CD4-positive, alpha-beta T cell treated with Interleukin-4 for 4 hours (primary cell): ENCODE measurements at places on chromosomes 6 and 20.
A peak's percentile ranks its signal among the peaks of the same experiment; 100 is the strongest.

DNA sequence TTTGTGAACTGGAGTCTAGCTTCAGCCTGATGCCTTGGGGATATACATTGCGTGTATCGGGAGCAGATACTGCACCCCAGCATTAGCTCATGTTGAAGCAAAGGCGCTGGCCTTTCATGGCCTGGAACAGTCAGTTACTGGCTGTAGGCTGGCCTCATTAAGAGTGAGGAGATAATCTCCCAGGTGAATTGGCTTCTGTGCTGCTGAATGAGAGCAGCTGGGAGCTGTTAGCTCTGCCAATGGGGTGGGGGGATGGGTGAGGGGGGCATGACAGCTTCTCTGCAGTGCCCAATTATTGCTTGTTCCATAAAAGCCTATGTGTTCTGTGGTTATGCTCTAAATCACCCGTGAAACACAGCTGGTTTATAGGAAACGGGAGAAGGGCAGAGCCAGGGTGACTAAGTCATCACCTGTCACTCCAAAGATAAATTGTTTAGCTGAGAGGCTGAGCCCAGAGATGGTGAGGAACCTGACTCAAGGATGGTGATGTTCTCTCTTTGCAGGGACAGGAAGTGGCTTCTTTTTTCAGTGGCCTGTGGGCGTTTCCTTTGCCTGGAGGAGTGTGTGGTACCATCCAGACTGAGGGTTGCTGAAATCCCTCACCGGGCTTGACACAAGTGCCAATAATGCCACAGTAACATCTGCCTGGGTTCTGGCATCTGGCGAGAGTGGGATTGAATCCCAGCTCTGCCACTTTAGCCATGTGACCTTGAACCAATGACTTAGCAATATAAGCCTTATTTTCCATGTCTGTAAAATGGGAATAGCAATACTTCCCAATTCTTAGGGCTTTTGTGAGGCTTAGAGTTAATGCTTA, 170.8 kb downstream of the BCAS1 start:
- DNase-seq: peak; percentile 82

- DNase-seq: no peak
Observed at GRCh38 chr20:43771503-43772190, 44.8 kb upstream of the GTSF1L start.

GRCh38 chr6:69867639-69867976, 1.3 kb downstream of the COL19A1 start:
- no peak for DNase-seq

- DNase-seq: no peak
Observed at GRCh38 chr6:16585805-16586204, 175.5 kb downstream of the ATXN1 start.

DNA sequence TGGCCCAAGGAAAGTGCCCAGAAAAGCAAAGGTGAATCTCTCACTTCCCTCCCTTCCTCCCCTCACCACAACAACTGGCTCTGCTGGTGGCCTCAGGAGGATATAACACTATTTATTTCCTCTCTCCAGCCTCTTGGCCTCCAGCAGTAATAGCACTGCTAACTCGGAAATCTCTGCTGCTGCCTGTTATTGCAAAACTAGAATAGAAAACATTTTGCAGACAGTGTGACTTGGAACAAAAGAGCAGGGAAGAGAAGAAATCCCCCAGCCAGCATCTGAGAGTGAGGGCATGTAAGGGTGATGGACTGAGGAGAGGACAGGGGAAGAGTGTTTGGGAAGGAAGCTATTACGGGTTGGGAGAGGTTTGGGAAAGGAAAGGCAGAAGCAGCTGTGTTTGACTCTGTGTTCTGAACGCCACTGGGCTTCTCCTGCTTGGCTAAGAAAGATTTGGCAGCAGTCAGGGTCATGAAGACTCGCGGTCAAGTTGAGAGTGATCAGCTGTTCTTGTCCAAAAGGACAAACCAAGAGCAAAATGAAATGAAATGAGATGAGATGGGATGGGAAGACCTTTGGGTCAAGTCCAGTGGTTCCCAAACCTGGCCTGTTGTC, 81.0 kb upstream of the SNX9 start:
- no peak for DNase-seq

DNA sequence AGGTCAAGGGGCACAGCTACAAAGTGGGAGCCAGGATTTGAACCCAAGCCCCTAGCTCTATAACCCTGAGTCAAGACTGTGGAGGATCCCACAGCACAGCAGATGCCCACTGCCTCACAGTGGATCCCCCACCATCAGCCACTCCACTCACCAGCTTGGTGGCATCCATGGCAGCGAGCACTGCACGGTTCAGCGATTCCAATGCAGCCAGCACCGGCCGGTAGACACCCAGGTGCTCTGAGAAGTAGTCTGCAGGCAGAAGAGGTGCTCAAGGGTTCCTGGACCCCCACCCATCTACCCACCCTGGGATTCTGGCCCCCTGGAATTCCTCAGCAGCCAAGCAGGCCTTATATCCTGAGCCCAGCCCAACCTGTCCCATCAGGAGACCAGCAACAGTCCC, 2.5 kb downstream of the ACTL10 start:
- no peak for DNase-seq

DNA sequence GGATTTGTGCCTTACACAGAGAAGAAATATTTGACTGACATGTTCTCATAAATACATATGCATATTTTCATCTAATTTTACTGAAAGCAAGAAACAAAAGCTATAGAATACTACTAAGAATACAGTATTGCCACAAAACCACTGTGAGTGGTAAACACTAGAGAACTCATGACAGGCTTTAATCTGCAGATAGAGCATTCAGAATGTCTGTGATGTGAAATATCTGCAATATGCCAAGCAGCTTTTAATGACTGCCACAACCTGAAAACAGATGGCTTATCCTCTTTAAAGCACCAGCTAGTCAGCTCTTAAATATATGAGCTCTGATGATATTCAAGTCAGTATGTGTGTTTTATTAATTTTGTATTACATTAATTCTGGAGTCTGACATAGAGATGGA, 3.4 kb downstream of the NAPB start:
- DNase-seq: no peak

- DNase-seq: no peak
Observed at GRCh38 chr20:25695532-25696370, 902 bp downstream of the ZNF337 start.

DNA sequence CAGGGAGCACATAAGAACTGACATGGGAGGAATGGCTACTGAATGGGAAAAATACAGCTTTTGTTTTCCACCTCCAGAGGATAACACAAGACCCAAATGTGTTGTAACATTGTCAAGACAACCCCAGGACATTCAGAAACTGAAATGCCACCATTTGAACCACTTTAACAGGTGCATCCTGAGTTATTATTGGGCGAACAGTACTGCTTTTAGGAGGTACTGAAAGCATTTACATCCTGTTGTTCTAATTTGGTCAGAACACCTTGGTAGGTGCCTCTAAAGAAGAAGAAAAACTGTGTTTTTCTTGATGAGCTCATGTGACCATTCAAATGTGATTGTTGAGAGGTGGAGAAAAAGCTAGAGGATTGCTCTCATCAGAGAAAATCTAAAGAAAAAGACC, 6.4 kb upstream of the TXNDC5 start:
- no peak for DNase-seq

GRCh38 chr6:21981235-21981833, 315.5 kb downstream of the PRL start:
- DNase-seq: no peak

GRCh38 chr6:147700436-147701209, 192.1 kb downstream of the SAMD5 start:
- no peak for DNase-seq

DNA sequence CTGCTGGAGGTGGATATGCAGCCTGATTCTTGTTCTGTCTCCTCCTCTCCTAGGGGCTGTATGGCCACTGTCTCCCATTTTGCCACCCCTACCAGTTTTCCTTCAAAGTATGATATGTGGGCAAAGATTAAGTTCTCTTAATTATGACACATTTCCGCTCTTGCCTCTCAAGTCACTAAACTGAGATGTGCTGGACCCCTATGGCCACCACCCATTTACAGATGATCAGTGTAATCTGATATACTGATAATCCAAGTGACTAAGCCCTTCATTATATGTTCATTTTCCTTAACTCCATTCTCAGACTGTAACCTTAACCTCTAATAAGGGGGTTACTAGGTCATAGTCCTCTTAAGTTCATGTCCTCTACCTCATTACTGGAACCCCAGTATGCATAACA, 711 bp upstream of the C20orf141 start:
- no peak for DNase-seq

DNA sequence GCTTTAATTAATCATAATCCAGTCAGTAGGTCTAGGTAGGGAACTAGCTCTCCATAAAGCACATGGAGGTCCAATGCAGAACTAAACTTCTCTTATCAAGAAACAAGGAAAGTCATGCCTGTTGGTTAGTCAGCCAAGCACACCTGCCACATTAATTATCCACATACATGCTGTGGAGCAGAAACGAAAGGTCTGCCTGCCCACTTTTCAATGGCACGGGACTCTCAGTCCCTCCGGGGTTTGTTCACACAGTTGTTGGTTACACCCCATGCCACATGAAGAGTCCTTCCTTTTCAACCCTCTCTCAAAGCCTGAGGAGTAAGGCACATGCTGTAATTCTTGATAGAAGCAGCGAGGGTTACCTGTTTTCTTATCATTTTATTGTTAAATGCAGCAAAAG, 1096.4 kb upstream of the MAP3K7 start:
- no peak for DNase-seq

- no peak for DNase-seq
Observed at GRCh38 chr20:2576317-2576727, 39.9 kb downstream of the TMC2 start.

- DNase-seq: no peak
Observed at GRCh38 chr20:41079066-41079465, 50.4 kb downstream of the TOP1 start.

GRCh38 chr20:14918281-14918680, 580.9 kb upstream of the FLRT3 start:
- no peak for DNase-seq

DNA sequence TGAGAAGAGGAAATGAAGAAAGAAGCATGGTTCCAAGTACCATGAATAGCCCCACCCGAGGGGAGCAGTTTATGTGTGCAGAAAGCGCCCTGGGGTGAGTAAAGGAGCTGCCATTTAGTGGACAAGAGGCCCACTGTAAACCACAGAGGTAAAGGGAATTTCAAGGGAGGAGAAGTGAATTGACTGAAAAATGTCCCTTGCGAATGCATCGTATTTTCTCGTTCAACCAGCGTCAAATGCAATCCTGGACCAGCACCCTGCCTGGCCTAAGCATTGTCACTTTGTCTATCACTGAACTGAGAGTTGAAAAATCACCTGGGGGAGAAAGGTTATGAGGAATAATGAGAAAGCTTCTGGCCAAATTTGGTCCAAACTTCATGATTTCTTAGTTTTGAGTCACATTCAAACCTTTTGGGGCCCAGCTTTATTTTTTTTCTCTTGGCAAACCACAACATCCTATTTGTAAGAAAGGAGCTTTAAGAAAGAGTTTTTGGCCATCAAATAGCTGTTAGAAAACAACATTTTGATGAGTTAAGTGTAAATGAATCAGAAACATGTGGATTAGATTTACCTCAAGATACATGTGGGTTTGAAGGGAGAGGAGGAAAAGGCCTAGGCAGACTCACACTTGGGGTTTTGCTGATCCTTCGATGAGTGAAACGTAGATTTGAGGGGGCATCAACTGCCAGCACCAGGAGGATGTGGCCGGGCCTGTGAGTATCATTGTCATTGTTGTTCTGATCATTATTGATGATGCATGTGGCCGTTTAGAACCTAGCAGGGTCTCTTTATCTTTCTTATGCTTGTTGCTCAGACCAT, 214.0 kb downstream of the CLIC5 start:
- DNase-seq: no peak

DNA sequence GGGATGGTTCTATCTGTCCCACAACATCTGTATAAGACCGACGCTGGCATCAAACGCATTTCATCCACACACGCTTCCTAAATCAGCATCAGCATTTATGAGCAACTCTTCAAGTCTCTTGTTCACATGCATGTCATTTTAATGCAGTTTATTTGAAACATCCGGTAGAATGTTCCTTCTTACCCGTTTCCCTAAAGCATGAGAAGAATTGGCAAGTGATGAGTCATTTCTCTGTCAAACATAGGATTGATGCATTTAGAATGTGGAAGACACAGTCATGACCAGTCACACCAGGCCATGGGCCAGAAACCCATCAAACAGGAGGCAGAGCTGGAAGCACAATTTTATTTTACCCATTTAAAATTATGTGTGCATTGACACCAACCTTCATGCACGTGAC, 122.8 kb downstream of the UST start:
- no peak for DNase-seq

GRCh38 chr6:133697666-133698065, 191.2 kb upstream of the TCF21 start:
- DNase-seq: no peak

GRCh38 chr20:43923322-43923721, 8.7 kb downstream of the TOX2 start:
- no peak for DNase-seq

GRCh38 chr6:40517654-40518053, 69.5 kb downstream of the LRFN2 start:
- no peak for DNase-seq

- DNase-seq: no peak
Observed at GRCh38 chr6:144725736-144726522, 440.8 kb downstream of the UTRN start.

- no peak for DNase-seq
Observed at GRCh38 chr6:128235556-128235955, 284.8 kb downstream of the PTPRK start.

- no peak for DNase-seq
Observed at GRCh38 chr20:46160661-46161060, 42.5 kb downstream of the CD40 start.

- no peak for DNase-seq
Observed at GRCh38 chr6:53834132-53834531, 39.3 kb downstream of the LRRC1 start.

DNA sequence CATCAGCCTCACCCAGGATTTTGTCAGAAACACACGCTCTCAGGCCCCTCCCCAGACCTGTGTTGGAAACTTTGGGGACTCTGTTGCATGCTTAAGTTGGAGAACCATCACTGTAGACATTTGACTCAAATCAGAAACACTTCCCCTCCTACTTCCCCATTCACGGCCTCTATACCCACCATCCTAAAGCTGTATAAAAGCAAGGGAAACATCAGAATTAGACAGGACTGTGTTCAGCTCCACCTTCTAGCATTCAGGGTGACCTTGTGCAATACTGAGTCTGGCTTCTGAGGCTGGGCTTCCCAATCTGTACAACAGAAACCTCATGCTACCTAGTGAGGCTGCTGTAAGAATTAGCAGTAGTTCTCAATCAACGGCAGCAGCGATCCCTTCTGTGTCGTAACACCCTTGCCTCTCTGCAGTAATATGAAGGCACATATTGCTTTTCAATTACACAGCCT, 252.3 kb downstream of the LY86 start:
- peak; percentile 14 for DNase-seq
